Kidney epithelial cell (primary cell): ENCODE measurements at places on chromosomes 1 and 21.

DNA sequence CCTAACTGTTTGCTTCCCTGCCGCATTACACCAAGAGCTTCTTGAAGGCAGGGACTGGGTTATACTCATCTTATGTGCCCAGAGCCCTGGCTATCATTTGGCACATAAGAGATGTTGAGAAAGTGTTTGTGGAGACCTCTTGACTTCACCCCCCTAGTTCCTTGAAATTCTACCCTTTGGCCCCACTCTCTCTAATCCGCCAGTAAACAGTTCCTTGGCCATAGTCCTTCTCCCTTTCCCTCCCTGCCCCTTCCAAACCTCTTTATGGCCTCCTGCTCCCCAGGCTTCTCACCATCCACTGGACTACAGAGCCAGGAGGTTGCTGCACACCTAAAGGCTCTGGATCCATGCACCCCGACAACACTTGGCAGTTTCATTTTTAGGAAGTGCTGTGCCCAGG, 1.5 kb upstream of the CDK18 start:
- DNase-seq, result no peak

- no peak for DNase-seq
Measured at GRCh38 chr1:245212221-245212710, 57.5 kb downstream of the KIF26B start.

DNA sequence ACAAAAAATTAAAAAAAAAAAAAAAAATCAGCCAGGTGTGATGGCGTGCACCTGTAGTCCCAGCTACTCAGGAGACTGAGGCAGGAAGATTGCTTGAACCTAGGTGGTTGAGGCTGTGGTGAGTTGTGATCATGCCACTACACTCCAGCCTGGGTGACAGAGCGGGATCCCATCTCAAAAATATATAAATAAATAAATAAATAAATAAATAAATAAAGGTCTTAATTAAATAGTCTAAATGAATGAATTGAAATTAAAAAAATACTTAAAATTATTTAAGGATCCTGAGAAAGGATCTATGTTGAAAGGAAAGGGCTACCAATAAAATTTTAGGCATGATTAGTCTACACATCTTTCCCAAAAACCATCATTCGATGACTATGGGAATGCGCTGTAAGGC, 67.4 kb upstream of the HP1BP3 start:
- no peak for DNase-seq

DNA sequence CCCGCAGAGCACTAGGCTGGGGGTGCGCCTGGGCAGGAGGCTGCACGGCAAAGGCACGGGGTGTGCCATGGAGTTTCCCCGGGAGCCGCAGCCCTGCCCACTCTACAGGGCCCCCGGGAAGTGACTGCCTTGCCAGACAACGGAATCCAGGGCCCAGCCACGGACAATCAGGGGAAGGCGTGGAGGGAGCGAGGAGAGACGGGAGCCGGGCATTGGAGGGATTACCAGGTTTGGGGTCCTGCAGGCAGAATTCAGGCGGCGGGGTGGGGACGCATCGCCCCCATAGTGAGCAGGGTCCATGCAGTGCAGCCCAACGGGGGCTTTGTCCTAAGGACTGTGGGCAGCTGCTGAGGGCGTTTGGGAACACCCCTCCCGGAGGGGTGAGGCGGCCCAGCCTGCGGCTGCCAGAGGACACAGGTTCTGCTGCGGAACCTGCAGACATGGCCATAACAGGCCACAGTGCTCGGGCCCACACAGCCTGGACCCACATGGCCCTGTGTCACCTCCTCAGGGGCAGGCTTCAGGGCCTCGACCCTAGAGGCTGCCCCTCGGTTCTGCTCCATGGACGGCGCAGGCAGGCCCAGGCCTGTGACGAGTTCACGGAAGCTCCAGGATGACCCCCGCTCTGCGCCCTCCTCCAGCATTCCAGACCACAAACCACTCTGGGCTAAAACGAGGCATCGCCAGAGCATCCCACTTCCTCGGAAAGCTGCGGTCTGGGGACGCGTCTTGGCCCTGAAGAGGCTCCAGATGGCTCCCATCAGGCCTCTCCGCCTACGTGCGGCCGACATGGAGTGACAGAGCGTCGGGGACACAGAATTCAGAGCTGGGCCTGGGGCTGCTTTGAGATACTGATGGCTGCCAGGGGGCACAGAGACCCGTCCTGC, 54.5 kb downstream of the COL6A1 start:
- DNase-seq, result no peak

- DNase-seq, result no peak
Measured at GRCh38 chr1:235997049-235997448, 67.8 kb downstream of the NID1 start.

DNA sequence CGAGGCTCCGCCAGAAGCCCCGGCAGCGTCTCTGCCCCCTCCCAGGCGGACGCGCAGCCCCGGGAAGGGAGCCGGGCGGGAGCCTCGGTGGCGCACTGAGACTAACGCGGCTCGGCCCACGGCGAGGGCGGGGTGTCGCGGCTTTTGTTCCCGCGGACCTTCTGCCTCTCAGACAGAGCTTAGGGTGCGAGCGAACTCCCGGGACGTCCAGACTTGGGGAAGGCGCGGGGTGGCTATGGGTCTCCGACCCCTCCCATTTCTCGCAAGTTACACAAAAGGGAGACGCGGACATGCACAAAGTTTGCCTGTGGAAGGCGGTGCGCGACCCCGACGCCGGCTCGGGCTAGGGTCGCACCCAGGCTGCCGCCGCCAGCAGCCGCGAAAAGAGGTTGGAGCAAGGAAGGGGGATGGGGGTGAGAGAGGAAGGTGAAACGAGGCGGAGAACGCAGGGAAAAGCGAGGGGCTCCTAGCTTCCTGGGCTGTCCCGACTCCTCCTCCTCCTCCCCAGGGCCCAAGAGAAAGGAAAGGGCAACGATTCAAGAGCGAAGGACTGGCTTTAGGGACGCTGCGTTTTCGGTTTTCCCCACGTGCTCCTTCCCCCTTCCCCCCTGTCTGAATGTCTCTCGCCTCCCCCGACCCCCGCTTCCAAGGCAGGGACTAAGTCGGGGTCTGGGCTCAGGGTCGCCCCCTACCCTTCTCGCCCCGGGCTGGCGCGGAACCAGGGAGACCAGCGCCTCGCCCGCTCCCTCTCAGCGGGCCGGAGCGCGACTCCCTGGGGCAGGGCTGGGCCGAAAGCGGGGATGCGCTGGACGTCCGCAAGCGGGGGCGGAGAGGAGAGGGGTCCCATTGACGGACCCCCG, 729 bp downstream of the APP start:
- no peak for DNase-seq
